ENCODE measurements at places on chromosomes 2 and 18. TPM values are rescaled to one million over a fixed set of nuclear protein-coding genes. Genes with fewer than 3 reads are reported as not detected.

DNA sequence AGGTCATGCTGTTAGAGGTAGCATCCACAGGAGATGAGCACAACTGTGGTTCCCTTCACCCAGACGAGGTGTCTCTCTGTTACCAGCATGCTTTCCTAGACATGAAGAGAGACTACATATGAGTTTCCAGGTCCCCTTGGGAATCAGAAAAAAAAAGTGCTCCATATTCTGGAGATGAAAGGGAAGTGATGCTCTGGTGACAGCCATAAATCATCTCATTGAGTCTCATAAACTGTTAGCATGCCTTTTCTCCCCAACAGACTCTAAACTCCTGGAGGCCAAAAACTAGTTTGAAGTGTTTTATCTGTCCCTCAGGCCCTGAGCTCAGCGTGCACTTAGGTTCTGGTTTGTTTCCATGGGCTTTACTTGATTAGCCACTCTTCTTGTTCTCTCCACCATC is 124.6 kb upstream of the CREB1 start:
- H3K27me3 ChIP-seq: no peaks in the 10 kb centered on the region
- H3K36me3 ChIP-seq: no peaks in the 10 kb centered on the region
- H3K4me1 ChIP-seq: peaks cover 4% of the 10 kb centered on the region
- no peak overlapping the region for H3K4me3 ChIP-seq
- no peak for DNase-seq

DNA sequence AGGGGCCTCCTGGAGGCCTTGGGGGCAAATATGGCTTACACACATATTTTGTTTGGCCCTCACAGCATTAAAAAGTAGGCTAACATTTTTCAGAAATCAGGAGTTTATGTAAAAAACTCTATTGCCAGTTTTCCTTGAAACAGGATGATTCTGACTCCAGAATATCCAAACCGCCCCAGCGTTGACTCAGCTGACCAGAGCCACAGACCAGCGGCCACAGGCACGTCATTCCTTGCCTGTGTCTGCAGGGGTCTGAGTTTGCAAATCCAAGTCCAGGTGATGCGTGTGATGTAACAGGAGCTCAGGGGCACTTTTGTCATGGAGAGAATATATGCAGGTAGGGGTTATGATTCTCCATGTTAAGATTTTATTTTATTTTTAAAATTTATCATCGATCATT is 79.4 kb upstream of the ALKAL2 start:
- no peaks in the 10 kb centered on the region for H3K27me3 ChIP-seq
- DNase-seq: no peak
- H3K4me3 ChIP-seq: no peak overlapping the region
- peaks cover 3% of the 10 kb centered on the region for H3K4me1 ChIP-seq
- H3K36me3 ChIP-seq: no peaks in the 10 kb centered on the region
- no peak overlapping the region for H3K27ac ChIP-seq

DNA sequence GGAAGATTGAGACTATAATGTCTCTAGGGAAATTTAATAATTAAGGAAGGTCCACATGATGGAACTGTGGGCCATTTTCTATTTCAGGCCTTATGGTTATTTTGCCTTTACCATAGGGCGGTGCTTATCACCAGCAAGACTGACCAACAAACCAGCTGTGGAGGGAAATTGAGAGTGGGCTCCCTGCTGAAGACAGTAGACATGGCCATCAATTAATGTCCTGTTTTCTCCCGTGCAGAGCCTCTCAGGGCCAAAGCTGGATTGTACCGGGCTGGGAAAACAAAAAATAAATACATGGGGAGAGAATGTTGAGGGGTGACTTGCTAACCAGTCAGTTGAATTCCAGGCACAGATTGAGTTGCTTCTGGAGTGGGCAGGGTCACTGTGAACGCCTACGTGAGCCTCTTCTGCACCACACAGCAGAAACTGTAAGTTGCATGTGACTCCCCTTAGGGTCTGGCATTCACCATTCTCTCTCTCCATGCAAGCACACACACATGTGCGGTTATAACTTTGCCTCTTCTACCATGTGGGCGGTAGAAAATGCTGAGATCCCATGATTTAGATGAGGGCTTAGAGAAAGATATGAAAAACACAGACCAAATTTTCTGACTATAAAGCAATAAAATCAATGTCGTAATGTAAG is 128.5 kb downstream of the COPS8 start:
- H3K36me3 ChIP-seq: no peaks in the 10 kb centered on the region
- no peak overlapping the region for H3K4me3 ChIP-seq
- no peak for DNase-seq
- peak overlapping the region; percentile 64 for H3K27ac ChIP-seq
- no peaks in the 10 kb centered on the region for H3K27me3 ChIP-seq

DNA sequence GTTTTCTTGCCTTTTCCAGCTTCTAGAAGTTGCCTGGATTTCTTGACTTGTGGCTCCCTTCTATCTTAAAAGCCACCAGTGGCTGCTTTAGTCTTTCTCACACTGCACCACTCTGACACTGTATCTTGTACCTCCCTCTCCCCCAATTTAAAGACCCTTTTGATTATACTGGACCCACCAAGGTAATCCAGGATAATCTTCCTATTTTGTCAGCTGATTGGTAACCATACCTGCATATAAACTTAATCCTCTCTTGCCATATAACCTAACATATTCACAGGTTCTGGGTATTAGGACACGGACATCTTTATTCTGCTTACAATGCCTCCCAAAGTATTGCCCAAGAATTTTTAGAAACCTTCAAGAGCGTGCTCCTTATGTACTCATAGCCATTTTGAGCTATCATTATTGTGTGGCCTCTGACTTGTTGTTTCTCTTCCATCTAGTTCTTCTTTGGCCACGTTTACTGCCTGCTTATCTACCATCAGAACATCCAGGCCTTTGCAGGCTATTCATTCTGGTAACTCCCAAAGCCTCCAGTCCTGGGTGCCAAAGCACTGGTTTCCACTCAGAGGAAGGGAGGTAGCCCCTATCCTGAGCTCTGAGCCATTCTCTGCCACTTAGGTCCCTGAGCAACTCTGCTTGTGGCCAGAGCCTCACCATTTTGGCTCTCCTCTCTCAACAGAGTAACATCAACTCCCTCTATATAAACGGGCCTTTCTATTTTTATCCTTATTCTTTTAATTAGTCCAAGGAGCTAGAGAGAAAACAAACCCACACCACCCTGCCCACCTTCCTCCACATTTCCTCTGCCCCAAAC is 70.8 kb downstream of the MYO3B start:
- no peak for DNase-seq
- no peak overlapping the region for H3K27ac ChIP-seq
- no peak overlapping the region for H3K4me3 ChIP-seq
- no peaks in the 10 kb centered on the region for H3K4me1 ChIP-seq
- H3K27me3 ChIP-seq: no peaks in the 10 kb centered on the region

DNA sequence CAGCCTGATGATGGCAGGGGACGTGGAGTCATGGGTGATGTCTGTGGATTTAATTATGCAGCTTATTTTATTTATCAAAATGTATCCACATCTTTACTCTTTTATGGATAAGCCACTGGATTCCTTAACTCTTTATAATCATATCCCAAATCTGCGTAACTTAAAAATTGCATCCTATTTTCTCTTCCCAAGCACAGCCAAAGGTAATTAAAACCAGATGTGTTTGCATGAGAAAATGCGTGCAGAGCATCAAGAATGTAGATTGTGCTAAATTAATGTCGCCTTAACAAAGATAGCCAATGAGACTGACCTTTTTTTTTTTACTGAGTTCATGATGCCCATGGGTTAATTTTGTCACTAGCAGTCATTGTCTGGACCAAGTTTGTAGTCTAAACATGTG is 10.0 kb downstream of the SH3RF3 start:
- no peaks in the 10 kb centered on the region for H3K27me3 ChIP-seq
- H3K36me3 ChIP-seq: no peaks in the 10 kb centered on the region
- H3K4me1 ChIP-seq: no peaks in the 10 kb centered on the region
- no peak overlapping the region for H3K27ac ChIP-seq
- DNase-seq: no peak
- no peak overlapping the region for H3K4me3 ChIP-seq

DNA sequence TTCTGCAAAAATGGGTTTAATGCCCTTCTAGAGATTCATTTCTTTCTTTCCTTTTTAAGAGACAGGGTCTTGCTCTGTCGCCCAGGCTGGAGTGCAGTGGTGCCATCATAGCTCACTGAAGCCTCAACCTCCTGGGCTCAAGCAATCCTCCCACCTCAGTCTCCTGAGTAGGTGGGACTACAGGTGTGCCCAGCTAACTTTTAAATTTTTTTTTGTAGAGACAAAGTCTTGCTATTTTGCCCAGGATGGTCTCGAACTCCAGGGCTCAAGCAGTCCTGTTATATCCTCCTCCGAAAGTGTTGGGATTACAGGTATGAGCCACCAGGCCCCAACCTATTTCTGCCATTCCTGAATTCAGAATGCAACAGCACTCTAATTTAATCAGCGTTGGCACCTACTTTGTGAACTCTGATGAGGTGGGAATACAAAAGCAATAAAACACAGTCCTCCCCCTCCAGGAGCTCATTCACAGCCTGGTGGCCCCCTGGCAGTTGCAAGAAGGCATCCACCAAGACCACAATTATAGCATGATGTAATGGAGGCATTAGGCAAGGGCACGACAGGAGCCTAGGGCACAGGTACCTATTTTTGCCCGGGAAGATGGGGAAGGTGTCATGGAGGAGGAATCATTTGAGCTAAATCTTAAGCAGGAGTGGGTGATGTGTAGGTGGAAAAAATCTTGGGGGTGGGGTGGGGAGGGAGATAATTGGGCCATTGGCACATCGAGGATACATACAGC is 5.1 kb downstream of the RHOB start:
- H3K36me3 ChIP-seq: peaks cover 3% of the 10 kb centered on the region
- no peaks in the 10 kb centered on the region for H3K27me3 ChIP-seq
- peaks cover 19% of the 10 kb centered on the region for H3K4me1 ChIP-seq
- no peak for DNase-seq
- H3K4me3 ChIP-seq: no peak overlapping the region

- no peaks in the 10 kb centered on the region for H3K4me1 ChIP-seq
- no peaks in the 10 kb centered on the region for H3K36me3 ChIP-seq
- H3K4me3 ChIP-seq: peak overlapping the region; percentile 63
These were observed 1.3 kb downstream of the RFTN2 start for GRCh38 chr2:197674060-197674459.

- H3K4me1 ChIP-seq: peaks cover 13% of the 10 kb centered on the region
- no peaks in the 10 kb centered on the region for H3K27me3 ChIP-seq
- peak overlapping the region; percentile 72 for H3K27ac ChIP-seq
- DNase-seq: peak; percentile 65
- H3K4me3 ChIP-seq: no peak overlapping the region
These were observed 88.1 kb downstream of the EPB41L3 start for GRCh38 chr18:5455674-5456073.

DNA sequence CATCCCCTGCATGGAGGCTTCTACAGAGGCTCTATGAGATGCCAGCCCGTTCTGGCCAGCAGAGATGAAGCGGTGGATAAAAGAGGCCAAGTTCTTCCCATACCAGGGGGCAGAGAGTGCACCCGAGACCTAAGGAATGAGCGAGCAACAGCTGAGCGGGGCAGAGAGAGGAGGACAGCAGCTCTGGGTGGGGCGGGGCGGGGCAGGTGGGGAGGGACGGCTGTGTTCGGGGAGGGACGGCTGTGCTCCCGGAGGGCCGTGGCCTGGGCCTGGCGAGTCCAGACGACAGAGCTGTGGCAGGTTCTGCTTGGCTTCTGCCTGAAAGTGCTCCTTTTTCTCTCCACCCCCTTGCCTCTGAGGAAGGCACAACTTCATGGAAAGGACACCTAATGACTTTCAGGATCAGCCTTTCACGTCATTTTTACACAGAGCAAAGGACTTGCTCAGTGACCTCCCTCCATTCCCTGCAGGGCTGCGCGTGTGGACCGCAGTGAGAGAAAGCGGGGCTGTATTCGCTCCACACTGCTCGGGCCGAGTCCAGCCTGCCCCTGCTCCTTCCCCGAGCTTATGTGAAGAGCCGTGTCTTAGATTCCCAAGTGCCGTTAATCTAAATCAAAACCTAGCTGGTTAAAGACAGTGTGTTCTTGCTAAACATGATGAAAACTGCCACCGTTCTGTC is 232.9 kb downstream of the HDAC4 start:
- no peaks in the 10 kb centered on the region for H3K36me3 ChIP-seq
- no peak overlapping the region for H3K4me3 ChIP-seq
- no peak overlapping the region for H3K27ac ChIP-seq
- DNase-seq: no peak
- H3K4me1 ChIP-seq: no peaks in the 10 kb centered on the region

The KCNK3 gene
- 2.3 TPM for total RNA-seq

The SELENOI gene
- 49.7 TPM for total RNA-seq

The SLC4A3 gene
- 11.2 TPM for total RNA-seq

The ELOA2 gene
- total RNA-seq: not detected

The AGAP1 gene
- 37.3 TPM for total RNA-seq
